KBM-7 (cell line): ENCODE measurements at places on chromosomes 4 and X.

- DNase-seq: no peak
Observed at GRCh38 chr4:36222702-36223101, 21.6 kb downstream of the ARAP2 start.

GRCh38 chrX:13028871-13029636, 15.4 kb downstream of the FAM9C start:
- peak; percentile 26 for DNase-seq

GRCh38 chrX:56728752-56729151, 291 bp upstream of the NBDY start:
- DNase-seq: no peak

DNA sequence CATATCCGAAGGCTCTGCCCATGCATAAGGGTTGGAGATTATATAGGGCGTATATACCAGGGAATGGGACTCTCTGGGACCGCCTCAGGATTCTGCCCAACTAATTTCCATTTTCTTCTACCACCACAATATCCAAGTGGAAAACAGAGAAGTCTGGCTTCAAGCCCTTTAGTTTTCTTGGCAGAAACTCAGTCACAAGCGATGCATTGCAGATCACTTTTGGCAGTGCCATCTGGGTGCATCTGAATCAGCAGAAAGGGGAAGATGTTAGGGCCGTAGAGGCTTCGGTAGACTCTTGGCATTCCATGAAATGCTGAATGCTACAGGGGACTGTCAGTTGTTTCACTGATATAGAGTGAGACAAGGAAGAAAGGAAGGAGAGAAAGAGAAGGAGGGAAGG, 94.1 kb upstream of the FAM9B start:
- no peak for DNase-seq

DNA sequence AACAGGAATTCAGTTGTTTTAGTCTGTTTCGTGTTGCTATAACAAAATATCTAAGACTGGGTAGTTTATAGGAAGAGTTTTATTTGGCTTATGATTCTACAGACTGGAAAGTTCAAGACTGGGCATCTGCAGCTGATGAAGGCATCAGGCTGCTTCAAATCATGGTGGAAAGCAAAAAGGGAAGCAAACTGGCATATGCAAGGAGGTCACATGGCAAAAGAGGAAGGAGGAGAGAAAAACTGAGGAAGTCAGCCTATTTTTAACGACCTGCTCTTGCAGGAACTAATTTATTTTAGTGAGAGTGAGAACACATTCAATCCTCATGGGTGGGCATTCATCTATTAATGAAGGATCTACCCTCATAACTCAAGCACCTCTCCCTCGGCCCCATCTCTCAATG, 363.1 kb upstream of the HS3ST1 start:
- DNase-seq: peak; percentile 52

DNA sequence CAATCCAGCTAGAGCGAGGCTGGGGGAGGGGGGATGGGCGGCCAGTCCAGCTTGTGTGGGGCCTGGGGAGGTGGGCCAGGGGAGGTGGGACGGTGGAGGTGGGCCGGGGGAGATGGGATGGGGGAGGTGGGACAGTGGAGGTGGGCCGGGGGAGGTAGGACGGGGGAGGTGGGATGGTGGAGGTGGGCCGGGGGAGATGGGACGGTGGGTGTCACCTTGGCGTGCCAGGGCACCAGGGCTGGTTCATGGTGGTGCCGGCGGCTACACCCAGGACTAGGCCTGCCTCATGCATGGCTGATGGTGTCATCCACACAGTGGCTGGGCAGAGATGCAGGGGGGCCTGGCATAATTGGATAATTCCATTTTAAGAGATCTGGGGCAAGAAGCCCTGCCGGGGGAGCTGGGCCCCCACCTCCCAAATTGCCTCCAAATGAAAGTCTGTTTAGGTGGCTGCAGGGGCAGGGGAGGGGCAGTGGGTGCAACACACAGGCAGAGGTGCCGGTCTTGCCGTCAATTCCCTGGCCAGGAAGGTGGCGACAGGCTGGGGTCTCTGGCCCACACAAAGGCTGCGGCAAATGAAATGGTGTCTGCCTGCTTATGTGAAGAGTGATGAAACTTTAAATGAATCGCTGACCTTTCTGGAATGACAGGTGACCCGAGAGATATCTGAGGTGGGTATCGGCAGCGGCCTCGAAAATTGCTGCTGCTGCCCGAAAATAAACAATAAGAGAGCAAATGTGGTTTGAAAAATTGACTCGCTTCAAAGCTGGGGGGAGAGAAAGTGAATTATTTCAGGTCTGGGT, 82.1 kb downstream of the FAM53A start:
- DNase-seq: no peak

- no peak for DNase-seq
Observed at GRCh38 chr4:16411501-16412085, 185.3 kb upstream of the TAPT1 start.

- DNase-seq: peak; percentile 87
Observed at GRCh38 chr4:13982010-13982409, 354.5 kb upstream of the BOD1L1 start.

DNA sequence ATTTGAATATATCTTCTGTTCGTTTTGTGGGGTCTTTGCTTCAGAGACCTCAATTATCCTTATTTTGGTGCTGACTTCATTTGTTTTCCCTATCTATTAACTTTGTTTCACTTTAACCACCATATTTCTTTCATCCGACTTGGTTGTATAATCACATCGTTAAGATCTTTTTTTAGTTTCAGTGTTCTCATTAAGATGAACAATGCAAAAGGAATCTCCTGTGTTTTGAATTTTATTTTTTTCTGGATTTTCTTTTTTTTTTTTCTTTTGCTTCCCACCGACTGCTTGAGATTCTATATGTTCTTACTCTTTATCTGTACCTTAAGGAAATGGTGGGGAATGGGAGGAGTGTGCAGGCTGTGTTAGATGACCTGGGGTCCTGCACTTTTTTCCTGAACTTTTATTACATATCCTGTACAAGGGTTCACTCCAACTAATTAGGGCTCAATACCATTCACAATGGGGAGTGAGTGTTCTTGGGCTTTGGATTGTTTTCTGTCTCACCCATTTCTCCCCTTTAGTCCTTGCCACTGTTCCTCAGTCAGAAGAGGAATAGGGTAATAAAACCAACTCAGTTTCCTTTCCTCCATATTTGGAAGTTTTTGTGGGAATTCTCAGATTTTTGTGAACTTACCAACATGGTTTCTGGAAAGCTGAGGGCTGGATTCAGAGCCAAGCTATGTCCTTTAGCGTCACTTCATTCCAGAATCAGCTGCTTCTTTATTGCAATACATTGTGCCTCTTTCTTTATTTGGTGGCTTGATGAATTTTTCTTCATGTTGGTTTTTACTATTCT, 43.2 kb upstream of the BMPR1B start:
- no peak for DNase-seq

DNA sequence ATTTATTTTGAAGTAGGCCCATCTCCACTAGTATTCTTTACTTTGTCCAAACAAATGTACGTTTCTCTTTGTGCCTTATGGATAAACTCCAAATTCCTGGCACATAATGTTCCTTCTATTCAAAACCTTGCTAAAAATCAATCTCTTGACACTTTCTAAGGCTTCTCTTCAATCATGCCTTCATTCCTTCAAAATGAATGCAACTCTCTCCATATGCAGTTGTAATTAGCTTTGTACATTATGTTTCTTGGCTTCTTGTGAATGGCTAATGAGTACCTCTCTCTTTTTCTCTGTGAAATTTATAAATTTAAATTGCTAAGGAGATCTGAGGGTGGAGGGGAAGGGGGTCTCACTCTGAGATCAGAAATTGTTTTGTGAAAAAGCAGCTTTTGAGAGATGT, 24.0 kb upstream of the ANK2 start:
- DNase-seq: no peak

- DNase-seq: no peak
Observed at GRCh38 chr4:168863719-168864647, 146.1 kb downstream of the CBR4 start.

GRCh38 chrX:148333989-148334388, 166.4 kb upstream of the AFF2 start:
- no peak for DNase-seq

DNA sequence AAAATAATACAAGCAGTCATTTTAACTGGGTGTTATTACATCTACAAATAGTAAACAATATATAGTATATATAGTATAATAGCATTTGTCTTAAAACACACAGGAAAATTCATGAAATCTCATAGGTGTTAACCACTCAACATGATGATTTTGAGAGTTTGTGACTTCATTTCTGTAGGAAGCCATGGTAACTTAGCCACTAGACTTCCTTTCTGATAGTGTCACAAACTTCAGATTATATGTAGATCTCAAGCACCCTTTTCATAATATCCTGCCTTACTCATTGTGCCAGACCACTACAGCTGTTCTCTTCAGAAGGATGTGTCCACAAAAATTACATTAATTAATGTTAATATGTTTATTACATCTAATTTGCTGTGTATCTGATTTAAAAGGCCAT, 1250.6 kb downstream of the ADGRL3 start:
- DNase-seq: no peak

DNA sequence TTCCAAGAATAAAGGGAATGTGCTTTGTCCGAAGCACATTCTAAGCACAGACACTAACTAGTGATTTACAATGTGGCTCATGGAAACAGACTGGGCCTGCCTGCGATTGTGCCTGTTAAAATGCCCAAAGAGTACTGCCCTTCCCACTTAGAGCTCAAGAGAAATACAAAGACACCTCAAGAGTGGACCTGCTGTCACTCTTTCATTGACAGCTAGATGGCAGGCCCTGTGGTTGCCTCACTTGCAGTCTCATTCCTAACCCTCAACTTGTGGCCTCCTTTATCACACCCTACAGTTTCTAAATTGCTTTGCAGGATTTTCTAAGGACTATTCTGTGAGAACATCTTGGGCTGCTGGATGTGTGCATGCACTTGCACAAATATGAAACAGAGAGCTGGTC, 331.0 kb upstream of the EMCN start:
- no peak for DNase-seq

DNA sequence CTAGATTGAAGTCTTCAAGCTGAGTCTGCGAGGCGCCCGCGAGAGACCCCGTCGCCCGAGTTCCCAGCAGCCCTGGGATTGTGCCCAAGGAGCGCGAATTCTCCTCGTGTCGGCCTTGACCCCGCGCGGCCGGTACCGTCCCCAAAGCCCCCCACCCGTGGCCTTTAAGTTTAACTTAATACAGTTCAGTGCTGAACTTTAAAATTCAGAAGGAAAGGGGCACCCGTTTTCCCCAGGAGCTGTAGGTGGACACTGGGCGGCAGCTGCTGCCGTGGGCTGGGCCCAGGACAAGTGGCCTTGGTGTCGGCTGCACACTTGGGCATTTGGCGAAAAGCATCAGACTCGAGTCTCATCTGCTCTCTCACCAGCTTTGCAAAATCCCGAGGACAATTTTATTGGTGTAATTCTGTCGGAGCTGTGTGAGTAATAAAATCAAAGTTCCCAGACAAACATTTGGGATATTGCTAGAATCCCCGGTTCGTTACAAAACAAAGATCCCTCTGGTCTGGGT, 634 bp downstream of the CWH43 start:
- no peak for DNase-seq

- DNase-seq: peak; percentile 78
Observed at GRCh38 chr4:76354517-76355473, 48.3 kb downstream of the STBD1 start.

- DNase-seq: no peak
Observed at GRCh38 chrX:39264023-39264422, 462.8 kb downstream of the MID1IP1 start.

DNA sequence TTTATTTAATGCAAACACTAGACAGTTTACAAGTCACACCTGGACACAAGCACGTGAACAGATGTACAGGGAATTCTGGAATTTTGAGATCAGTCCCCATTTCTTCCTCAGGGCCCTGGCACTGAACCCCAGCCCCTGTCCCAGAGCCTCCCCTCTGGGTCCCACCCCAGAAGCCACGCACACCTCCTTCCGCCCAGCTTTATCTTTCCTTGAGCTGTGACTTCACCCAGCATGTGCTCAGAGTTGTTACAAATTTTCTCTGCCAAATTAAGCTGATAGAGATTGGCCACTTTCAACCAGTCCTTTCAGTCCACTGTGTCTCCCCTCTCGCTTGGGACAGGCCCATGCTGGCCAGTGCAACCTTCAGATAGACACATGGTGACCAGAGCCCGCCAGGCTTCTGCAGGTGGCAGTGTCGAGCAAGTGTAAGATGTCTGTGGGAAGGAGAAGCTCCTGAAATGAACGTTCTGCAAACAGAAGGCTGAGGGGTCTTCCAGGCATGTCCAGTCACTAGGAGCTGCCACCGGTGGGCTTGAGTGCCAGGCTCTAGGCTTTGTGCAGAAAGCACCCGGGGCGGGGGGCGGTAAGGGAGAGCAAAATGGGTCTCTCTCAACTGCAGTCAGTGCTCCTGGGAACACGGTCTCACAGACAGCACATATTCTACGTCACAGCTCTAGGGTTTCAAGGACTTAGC, 73.3 kb downstream of the MTMR1 start:
- no peak for DNase-seq

- no peak for DNase-seq
Observed at GRCh38 chrX:103446665-103447302, 70.4 kb downstream of the BEX3 start.

DNA sequence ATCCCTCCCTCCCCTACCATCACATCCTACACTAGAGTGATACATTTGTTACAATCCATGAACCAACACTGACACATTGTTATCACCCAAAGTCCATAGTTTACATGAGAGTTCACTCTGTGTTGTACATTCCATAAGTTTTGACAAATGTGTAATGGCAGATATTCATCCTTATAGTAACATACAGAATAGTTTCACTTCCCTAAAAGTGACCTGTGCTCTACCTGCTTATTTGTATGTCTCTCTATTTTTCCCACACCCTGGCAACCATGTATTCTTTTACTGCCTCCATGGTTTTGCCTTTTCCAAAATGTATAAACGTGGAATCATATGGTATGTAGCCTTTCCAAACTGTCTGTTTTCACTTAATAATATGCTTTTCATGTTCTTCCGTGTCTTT, 42.2 kb upstream of the HPGD start:
- no peak for DNase-seq

DNA sequence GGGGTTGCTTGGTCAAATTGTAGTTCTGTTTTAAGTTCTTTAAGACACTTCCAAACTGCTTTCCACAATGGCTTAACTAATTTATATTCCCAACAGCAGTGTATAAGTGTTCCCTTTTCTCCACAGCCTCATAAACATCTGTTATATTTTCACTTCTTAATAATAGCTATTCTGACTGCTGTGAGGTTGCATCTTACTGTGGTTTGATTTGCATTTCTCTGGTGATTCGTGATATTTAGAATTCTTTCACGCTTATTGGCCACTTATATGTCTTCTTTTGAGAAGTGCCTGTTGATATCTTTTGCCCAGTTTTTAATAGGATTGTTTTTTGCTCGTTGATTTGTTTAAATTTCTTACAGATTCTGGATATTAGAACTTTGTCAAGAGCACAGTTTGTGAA, 278.6 kb upstream of the ITM2A start:
- no peak for DNase-seq

- no peak for DNase-seq
Observed at GRCh38 chr4:166146806-166147540, 273.9 kb downstream of the TLL1 start.

- DNase-seq: no peak
Observed at GRCh38 chr4:38078590-38079421, 118.6 kb downstream of the PTTG2 start.
